GM12878 (cell line): ENCODE measurements at places on chromosomes 3 and 15. TPM values are rescaled to one million over a fixed set of nuclear protein-coding genes. Genes with fewer than 3 reads are reported as not detected.

Gene MME
- 0.11 TPM in 2 replicates for polyA plus RNA-seq

Gene ITIH1
- not detected in 2 replicates for polyA plus RNA-seq

Gene PLCB2
- polyA plus RNA-seq = 7.4 and 8.0 TPM in 2 replicates

GRCh38 chr15:69090197-69090948 is 70.1 kb upstream of the GLCE start:
- no peak for DNase-seq

DNA sequence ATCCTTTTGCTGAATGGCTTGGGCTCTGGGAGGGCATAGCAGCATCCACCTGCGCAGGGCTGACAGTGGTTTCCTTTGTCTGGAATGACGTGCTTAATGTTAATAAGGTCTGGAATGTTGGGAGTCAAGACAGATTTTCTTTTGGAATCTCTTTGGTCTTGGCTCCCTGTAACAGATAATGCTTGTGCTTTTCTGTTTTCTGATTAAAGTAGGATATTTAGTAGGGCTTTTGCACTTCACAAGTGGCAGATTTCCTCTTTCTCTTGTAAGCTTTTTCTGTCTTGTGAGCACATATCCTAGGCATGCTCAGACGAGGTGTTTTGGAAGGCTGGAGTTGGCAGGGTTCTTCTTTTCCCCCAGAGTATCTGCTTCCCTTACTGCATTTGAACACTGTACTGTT is 189.6 kb downstream of the GHSR start:
- DNase-seq = no peak

GRCh38 chr3:182261041-182261440 is 532.3 kb upstream of the ATP11B start:
- no peak for DNase-seq

GRCh38 chr3:181715571-181716340 is 4.0 kb downstream of the SOX2 start:
- DNase-seq = no peak

DNA sequence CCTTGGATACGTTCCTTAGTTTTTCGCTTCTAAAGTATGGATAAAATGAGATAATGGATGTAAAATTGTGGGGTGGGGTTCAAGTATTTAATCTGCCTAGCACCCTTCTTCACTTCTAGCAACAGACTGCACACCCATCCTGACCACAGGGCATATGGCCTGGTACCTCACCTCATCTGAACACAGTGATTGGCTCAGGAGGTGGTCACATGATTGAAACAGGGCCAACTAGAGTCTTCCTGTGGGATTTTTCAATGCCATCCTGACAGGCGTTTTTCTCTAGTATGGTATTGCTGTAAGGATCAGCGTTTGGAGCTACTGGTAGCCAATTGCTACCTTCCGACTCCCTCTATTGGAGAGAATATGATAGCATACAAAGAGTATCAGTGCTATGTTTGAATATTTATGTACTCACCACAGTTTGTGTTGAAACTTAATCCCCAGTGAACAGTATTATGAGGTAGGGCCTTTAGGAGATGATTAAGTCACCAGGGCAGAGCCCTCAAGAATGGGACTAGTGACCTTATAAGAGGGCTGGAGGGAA is 172.2 kb downstream of the PPM1L start:
- no peak for DNase-seq

DNA sequence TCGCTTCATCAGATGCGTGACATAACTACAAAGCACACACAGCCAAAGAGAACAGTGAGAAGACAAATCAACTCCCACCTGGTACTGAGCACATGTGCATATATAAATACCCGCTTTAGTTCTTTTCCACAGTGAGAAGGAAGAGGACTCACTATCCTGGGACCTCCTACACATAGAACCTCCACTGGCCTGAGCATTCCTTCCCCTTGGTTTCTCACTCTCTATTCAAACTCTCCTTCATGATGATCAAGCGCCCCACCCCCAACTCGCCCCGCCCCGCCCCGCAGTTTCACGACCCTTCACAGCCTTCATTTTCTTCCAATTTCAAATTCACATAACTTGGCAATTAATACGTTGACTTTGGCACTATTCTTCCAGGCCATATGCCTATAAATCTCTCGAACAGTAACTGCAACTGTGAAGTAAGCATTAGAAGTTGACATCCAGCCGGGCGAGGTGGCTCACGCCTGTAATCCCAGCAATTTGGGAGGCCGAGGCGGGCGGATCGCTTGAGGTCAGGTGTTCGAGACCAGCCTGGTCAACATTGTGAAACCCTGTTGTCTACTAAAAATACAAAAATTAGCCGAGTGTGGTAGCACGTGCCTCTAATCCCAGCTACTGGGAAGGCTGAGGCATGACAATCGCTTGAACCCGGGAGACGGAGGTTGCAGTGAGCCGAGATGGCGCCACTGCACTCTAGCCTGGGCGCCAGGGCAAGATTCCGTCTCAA is 1.1 kb downstream of the RPS17 start:
- DNase-seq = no peak

GRCh38 chr15:35771746-35772442 is 225.9 kb upstream of the DPH6 start:
- no peak for DNase-seq

DNA sequence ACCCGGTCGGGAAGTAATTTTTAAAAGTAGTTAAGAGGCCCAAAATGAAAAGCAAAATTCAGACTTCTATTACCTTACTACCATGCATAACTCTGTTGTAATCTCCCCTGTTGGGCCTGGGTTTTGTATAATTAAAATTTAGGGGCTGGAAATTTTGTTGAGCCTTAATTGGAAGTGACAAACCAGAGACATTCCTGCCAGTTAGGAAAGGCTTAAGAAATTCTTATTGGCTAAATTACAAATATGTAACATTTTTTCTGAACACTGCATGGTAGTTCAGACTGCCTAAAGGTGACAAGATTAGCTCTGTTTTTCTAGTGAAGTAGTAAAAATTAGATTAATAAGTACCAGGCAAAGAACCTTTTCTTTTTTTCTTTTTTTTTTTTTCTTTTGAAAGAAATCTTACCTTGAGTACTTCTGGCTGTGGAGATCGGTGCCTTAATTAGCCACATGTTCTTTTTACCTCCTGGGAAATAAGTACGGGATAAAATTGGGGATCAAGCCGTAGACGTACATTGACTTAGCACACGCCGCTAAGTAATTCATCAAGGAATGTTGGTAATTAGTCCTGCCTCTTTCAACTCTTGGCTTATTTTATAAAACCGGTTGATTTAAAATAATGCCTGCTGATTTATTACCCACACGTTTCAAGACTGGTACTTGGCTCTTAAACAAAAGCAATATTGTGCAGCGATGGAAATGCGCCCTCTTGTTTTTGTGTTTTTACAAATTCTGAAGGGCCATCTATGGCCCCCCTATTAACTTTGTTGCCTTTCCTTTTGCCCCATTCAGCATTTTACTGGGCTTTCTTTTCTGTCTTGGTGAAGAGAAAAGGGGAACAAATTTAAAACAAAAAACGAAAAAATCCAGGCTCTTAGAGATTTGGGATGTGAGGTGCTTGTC is 111.2 kb upstream of the SAMMSON start:
- DNase-seq = no peak

DNA sequence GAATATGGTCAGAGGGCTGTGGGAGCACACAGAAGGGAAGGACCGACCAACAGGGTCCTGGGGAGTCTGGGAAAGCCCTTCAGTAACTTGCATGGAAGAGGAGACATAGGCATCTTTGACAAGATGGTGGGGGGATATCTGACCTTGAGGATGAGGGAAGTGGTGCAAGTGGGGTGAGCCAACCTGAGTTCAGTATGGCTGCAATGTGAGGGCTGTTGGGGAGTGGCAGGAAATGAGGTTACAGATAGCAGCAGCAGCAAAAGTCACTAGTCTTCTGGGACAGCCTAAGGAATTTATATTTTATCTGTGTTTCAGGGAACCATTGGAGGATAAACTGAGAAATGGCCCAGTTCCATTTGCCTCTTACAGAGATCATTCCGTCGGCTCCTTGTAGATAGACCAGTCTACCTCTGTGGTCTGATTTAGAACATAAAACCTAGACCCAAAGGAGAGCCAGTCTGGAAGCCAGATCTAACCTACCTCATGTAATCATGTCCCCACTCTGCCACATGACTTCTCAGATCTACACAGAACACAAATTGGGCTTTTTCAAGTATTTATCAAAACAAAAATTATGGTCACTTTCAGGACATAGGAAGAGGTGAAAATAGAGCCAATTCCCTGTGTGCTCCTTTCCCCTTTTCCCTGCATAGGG is 75.6 kb downstream of the ST6GAL1 start:
- DNase-seq = no peak
